ENCODE measurements at places on chromosomes 5 and 9.
A peak's percentile ranks its signal among the peaks of the same experiment; 100 is the strongest.

DNA sequence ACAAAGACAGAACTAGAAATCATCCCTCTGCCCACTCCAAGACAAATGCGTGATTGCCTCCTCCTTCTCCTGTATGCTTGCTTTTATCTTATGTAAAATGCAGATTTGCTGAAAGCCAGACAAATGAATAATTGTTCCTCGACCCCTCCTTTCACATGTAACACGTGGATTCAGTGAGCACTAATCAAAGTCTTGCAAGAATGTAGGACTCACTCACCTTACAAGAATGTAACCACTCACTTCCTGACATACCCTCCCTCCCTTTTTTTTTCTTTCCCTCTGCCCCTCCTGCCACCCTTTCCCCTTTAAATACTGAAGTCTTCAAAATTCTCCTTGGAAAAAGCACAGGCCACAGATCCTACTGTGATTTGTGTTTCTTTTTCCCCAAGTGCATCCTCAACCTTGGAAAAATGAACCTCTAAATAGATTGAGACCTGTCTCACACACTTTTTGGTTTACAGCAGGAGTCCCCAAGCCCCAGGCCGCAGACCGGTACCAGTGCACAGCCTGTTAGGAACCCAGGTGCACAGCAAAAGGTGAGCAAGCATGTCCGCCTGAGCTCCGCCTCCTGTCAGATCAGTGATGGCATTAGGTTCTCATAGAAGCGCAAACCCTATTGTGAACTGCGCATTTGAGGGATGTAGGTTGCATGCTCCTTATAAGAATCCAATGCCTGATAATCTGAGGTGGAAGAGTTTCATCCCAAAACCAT is 29.4 kb upstream of the HSD17B3 start:
- peak; percentile 53 for DNase-seq

GRCh38 chr9:137453643-137454081 is 5.5 kb downstream of the NSMF start:
- DNase-seq = peak; percentile 79

DNA sequence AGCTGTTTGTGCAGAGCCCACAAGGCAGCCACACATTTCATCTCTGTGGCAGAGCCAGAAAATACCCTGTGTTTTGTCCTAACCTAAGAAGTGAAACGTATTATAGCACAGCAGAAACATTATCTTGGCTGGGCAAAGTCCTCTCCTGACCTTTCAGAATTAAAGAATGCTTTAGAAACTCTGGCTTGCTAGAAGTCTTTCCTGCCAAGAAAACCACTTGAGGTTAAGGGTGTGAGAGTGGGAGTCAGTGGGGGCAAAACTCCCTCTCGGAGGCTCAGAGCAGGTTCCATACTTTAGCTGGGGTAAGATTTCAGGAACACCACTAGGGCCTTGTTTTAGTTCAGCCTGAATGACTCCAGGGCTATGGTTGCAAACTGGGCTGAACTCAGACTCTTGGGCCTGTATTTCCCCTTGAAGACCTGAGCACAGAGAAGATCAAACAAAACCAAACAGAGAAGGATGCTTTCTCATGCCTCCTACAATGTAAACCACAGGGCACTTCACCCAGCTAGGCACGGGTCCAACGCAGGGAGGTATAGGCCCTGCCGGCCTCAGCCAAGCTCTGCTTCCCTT is 48.0 kb downstream of the ZNF366 start:
- no peak for DNase-seq

GRCh38 chr5:452978-453710 is 10.2 kb downstream of the EXOC3 start:
- DNase-seq = no peak

- no peak for DNase-seq
Measured at GRCh38 chr5:945691-946551, 53.2 kb downstream of the TRIP13 start.

GRCh38 chr9:133944746-133945135 is 47.4 kb downstream of the VAV2 start:
- peak; percentile 96 for DNase-seq

GRCh38 chr5:131021646-131022045 is 143.4 kb downstream of the HINT1 start:
- DNase-seq = no peak

- DNase-seq = no peak
Measured at GRCh38 chr5:132209901-132210545, 17.6 kb downstream of the P4HA2 start.

DNA sequence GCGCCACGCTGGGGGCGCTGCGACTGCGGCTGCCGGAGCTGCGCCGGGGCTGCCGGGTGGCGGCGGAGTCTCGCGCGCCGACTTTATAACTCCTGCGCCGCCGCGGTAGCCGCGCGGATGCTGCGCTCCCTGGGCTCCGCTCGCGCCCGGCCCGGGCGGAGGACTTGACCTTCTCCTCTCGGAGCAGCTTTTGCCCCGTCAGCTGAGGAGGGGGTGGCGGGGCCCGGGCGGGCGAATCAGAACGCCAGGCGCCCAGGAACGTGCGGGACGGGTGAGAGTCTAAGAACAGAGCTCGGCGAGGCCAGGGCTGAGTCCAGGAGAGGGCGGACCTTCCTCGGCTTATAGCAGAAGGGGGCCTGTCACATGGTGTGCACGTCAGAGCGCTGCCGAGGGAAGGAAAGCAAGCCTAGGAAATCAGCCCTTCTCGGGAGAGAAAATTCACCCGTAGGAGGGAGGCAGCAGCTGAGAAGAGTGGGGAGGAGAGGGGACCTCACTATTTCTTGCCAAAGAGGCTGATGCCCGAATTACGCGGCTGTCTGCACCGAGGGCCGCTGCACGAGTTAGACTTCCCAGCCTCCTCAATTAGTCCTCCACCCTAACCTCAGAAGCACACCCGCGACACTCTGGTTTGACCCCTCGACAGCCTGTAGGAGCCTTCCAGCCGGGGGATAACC is at the start of gene FOXD1:
Gene FOXD1, minus strand, starts transcription at position 315 of the 674 bp plus-strand sequence. CDS start 415 bp downstream, outside the sequence.
- DNase-seq = peak; percentile 75

DNA sequence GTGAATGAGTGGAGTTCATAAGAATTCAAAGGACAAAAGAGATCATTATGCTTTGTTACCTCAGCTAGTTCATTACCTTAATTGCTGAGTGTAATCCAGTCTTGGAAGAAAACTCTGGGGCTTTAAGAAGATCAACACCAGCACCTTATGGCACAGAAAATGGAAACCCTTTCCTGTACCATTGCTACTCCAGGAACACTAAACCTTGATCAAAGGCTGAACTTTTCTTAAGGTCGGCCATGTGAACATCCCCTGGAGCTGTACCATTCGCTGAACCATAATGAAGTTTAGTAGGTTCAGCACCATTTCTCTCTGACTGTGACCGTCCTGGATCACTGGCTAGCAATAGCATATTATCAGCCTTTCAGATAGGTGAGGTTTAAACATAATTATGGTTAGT is 97.4 kb downstream of the PBX3 start:
- DNase-seq = no peak

GRCh38 chr5:18487928-18488480 is 853.7 kb downstream of the TAF11L14 start:
- peak; percentile 6 for DNase-seq

GRCh38 chr5:89268460-89268859 is 385.5 kb upstream of the MEF2C start:
- peak; percentile 64 for DNase-seq

- no peak for DNase-seq
Measured at GRCh38 chr9:133366435-133366834, 9.4 kb downstream of the SURF4 start.

- DNase-seq = no peak
Measured at GRCh38 chr9:119148855-119149254, 220.4 kb downstream of the BRINP1 start.

DNA sequence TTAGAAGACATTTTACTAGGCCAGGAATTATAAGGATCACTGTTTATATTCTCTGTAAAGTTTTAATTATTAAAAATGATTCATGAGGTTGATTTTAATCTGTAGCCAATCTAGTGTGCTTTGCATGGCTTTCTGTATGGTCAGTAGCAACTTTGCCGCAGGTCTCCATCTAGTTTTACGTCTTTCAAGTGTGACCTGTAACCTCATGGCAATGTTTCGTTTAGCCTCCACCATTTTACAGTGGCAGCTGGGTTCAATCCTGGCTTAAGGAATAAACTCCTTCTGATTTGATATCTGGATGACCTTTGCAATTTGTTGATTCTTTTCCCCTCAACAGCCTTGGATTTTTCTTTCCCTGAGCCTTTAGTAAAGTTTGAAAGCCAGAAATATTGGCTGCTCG is 434.5 kb upstream of the CDH9 start:
- DNase-seq = no peak

- DNase-seq = peak; percentile 84
Measured at GRCh38 chr5:153159616-153160015, 330.9 kb upstream of the GRIA1 start.

DNA sequence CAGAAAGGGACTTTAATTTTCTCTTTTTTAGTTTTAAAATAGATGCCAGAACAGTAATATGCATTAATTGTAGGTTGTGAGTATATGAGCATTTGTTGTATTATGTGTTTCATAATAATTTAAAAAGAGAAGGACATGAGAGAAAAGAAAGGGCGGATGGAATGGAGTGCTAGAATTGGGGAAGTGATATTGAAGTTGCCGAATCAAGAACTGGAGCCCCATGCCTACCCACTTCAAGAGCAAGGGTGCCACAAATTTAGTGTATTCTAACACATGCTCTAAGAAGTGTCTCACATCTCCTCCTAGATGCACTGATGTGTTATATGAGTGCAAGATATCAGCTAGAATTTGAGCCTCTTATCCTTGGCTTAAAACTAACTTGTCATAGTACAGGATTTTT is 43.6 kb upstream of the FYB1 start:
- DNase-seq = no peak

- no peak for DNase-seq
Measured at GRCh38 chr5:134560698-134561097, 35.2 kb downstream of the JADE2 start.

- DNase-seq = no peak
Measured at GRCh38 chr9:3659647-3660046, 133.8 kb upstream of the RFX3 start.

GRCh38 chr5:119276978-119277377 is 78.8 kb upstream of the TNFAIP8 start:
- no peak for DNase-seq

DNA sequence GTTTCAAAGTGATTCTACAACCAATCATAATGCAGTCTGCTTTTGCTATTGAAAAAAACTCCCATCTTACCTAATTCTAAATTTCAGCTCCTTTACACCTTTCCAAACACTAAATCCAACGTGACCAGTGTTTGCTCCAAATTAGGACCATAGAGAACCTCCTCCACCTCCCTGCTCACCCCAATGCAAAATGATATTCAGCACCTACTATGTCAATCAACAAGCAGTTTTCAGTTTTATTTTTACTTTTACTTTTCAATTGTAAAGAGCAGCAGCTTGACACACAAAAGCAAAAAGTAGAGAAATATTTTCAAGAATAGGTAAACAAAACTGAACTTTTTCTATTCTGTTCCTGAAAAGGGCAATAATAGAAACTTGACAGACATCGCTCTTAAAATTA is 3.4 kb downstream of the FAM13B start:
- no peak for DNase-seq
